Liver (tissue), 10 donors: ENCODE measurements at places on chromosomes 2 and 18. TPM values are rescaled to one million over a fixed set of nuclear protein-coding genes. Genes with fewer than 3 reads are reported as not detected.

DNA sequence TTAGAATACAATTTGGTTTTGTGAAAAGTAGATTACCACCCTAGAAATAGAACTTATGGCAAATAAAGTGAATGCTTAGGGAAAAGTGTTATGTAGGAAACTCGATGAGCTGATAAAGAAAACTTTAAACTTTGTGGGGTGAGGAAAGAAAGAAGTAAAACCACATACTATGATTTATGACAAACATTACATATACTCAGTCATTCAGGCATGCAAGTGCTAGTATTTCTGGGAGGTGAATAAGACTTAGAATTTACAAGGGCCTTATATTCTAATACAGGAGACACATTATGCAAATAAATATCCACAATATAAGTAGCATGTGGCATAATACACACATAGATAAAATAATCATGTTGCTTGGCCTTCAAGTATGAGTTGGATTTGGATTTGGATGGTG, 618.1 kb downstream of the XIRP2 start:
- no peak overlapping the region for H3K27ac ChIP-seq
- no peaks in the 10 kb centered on the region for H3K36me3 ChIP-seq
- no peaks in the 10 kb centered on the region for H3K4me1 ChIP-seq
- no peak for DNase-seq
- H3K27me3 ChIP-seq: no peaks in the 10 kb centered on the region
- H3K4me3 ChIP-seq: no peak overlapping the region

DNA sequence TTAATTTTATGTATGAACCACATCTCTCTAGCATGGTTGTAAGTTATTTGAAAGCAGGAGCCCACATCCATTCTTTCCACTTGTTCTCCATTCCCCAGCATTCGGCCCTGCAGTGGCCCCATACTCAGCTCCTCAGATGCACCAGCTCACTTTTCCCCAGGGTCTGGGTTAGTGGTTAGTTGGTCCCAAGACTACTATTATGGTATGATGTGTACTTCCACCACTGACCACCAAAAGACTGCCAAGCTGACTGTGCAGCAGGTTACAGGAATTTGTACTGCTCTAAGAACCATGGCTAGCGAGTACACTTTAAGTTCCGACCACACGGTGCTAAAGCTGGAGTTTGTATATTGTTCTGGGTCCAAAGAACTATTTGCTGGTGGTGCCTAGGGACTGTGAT, 413.6 kb upstream of the TCF4 start:
- H3K27me3 ChIP-seq: no peaks in the 10 kb centered on the region
- H3K27ac ChIP-seq: no peak overlapping the region
- H3K4me1 ChIP-seq: no peaks in the 10 kb centered on the region

The APLF gene
- total RNA-seq: 3.8 TPM

The TBR1 gene
- not detected for total RNA-seq

The DLGAP1 gene
- total RNA-seq: 0.17 TPM

GRCh38 chr2:118049816-118050140, 35.9 kb upstream of the CCDC93 start:
- H3K27ac ChIP-seq: no peak overlapping the region
- no peak for DNase-seq
- H3K27me3 ChIP-seq: no peaks in the 10 kb centered on the region
- H3K4me3 ChIP-seq: no peak overlapping the region
- no peaks in the 10 kb centered on the region for H3K4me1 ChIP-seq

The PARD6G gene
- total RNA-seq: 2.2 TPM

The SULT1C4 gene
- total RNA-seq: 1.6 TPM

GRCh38 chr2:230160112-230160660, 59.6 kb downstream of the SP110 start:
- no peaks in the 10 kb centered on the region for H3K27me3 ChIP-seq
- no peak overlapping the region for H3K27ac ChIP-seq
- no peaks in the 10 kb centered on the region for H3K4me1 ChIP-seq
- DNase-seq: peak; percentile 50

The STEAP3 gene
- 153 TPM for total RNA-seq

GRCh38 chr2:191693166-191693565, 15.2 kb downstream of the NABP1 start:
- H3K27ac ChIP-seq: no peak overlapping the region
- H3K36me3 ChIP-seq: no peaks in the 10 kb centered on the region
- peaks cover 1% of the 10 kb centered on the region for H3K4me1 ChIP-seq

DNA sequence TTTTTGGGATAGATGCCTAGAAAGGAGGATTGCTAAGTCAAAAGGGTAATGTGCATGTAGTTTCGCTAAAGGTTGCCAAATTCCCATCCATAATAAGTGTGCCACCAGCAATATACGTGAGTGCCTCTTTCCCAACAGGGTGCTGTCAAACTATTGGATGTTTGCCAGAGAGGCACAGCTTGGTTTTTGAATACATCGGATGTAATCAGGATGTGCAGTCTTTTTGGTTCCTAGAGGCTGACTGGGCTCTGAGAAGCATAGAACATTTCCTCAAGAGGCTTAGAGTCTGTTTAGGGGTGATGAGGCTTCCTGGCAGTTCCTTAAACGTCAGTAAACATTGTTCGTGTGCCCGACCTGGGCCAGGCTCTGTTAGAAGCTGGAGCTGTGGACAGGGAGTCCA, 28.0 kb downstream of the AGAP1 start:
- no peaks in the 10 kb centered on the region for H3K36me3 ChIP-seq
- H3K4me1 ChIP-seq: no peaks in the 10 kb centered on the region
- DNase-seq: no peak

DNA sequence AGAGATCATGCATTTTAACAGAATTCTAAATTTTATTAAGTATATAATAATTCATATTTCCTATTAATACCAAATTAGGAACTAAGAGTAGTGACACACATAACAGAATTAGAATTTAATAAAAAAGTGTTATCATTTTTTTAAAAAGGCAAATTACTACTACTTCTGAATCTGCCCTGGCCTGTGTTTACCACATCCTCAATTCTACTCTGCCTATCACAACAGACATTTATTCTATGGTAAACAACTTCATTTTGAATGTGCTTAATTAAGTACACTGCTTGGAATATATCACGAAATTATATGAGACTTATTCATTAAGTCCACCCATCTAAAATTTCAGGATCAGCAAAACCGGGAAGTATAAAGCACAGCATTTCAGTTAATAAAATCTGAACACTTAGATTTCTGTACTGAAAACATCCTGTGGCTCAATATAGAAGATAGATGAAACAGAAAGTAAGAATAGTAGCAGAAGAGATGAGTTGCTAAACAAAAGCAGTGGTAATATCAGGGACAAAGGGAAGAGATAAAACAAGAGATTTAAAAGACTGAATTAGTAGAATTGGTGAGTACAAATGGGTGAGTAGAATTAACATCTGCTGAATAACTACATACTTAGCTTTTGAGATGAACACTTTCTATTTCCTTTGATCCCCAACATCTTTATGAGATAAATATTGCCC, 3.7 kb downstream of the SMC6 start:
- peaks cover 5% of the 10 kb centered on the region for H3K4me1 ChIP-seq
- H3K27ac ChIP-seq: peak overlapping the region; percentile 3
- no peak overlapping the region for H3K4me3 ChIP-seq
- DNase-seq: no peak
- H3K36me3 ChIP-seq: no peaks in the 10 kb centered on the region
- H3K27me3 ChIP-seq: no peaks in the 10 kb centered on the region

GRCh38 chr2:100835006-100835659, 15.2 kb downstream of the NPAS2 start:
- no peaks in the 10 kb centered on the region for H3K36me3 ChIP-seq
- peaks cover 29% of the 10 kb centered on the region for H3K4me1 ChIP-seq
- H3K4me3 ChIP-seq: no peak overlapping the region
- H3K27me3 ChIP-seq: no peaks in the 10 kb centered on the region

DNA sequence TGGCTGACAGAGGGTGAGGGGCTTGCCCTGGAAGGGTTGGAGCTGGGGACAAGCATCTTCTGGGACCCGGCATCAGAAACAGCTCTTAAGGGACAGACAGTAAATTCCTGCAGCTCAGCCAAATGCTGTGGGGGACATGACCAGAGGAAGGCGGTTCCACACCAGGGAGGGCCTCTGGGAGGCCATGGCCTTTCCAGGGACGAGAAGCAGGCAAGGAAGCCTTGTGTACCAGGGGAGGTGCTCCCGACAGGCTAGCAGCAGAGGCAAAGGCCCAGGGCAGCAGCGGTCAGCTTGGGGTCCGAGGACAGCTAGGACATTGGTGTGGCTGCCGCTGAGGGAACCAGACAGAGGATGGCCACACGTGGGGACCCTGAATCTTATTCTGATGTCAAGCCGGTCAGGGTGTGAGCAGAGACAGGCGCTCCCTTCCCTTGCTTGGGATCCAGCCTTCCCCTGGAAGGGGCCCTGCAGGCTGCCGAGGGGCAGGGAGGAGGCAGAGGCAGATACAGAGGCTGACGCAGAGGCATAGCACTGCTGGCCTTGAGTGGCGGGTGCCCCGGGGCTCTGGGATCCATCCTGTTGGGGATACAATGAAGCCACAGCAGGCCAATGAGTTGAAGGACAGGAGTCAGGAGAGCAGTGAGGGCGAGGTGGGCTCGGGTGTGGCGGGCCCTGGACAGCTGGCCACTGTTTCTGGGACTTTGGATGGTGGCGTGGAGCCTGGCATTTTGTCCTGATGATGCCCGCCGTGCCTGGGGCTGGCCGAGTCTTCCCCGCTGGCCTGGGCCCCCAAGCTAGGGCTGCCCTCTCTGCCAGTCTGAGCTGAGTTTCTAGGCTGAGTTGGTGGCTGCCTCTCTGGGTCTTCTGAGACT, 64.1 kb upstream of the GPC1 start:
- no peaks in the 10 kb centered on the region for H3K36me3 ChIP-seq
- no peak overlapping the region for H3K27ac ChIP-seq
- no peaks in the 10 kb centered on the region for H3K27me3 ChIP-seq
- peaks cover 16% of the 10 kb centered on the region for H3K4me1 ChIP-seq
- H3K4me3 ChIP-seq: no peak overlapping the region

- no peaks in the 10 kb centered on the region for H3K27me3 ChIP-seq
- DNase-seq: no peak
- H3K4me1 ChIP-seq: no peaks in the 10 kb centered on the region
- no peak overlapping the region for H3K27ac ChIP-seq
- H3K36me3 ChIP-seq: no peaks in the 10 kb centered on the region
Measured at GRCh38 chr18:68734308-68734707, 19.4 kb upstream of the TMX3 start.

- H3K4me3 ChIP-seq: no peak overlapping the region
- DNase-seq: peak; percentile 6
- no peaks in the 10 kb centered on the region for H3K4me1 ChIP-seq
Measured at GRCh38 chr2:45984896-45985473, 312.2 kb upstream of the EPAS1 start.

GRCh38 chr2:42032224-42032620, 15.6 kb upstream of the PKDCC start:
- H3K4me1 ChIP-seq: peaks cover 3% of the 10 kb centered on the region
- H3K4me3 ChIP-seq: no peak overlapping the region
- DNase-seq: no peak
- no peaks in the 10 kb centered on the region for H3K27me3 ChIP-seq

DNA sequence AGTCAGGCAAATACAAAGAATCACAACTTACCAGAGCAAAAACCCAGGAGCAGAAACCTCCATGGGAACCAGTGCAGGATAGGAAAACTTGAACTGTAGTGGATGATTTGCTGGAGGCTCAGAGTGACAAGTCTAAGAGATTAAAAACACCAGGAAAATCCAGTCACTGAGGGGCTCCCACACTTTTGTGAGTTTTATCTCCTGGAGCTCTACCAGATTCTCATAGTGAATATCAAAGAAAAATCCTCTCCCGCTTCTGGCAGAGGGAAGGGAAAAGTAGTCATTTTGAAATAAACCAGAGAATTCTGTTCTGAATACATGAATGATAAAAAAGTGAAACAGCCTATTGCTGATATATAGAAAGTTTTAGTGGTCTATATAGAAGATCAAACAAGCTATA, 23.1 kb downstream of the NABP1 start:
- no peak overlapping the region for H3K4me3 ChIP-seq
- H3K27me3 ChIP-seq: no peaks in the 10 kb centered on the region
- no peak overlapping the region for H3K27ac ChIP-seq
- H3K36me3 ChIP-seq: no peaks in the 10 kb centered on the region
- no peak for DNase-seq

The IL1A gene
- total RNA-seq: not detected

The MSH2 gene
- total RNA-seq: 4.7 TPM

DNA sequence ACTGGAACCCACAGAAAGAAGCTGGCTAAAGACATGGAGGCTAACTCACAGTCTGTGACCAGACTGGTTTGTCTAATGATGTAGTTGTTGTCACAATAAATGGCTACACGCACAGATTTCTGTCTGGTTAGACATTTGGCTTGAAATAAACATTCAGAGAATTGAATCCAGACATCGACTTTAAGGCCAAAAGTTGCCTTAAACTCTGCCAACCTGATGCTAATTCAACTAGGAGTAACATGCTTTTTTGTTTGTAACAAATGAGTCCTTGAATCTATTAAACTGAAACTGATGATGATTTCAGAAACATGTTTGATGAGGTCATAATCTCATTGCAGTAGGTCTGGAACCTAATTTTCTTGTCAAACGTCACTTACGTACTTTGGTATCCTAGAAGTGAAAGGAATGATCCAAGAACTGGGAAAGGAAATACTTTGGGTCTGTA, 123.8 kb downstream of the ERBB4 start:
- no peak overlapping the region for H3K4me3 ChIP-seq
- no peaks in the 10 kb centered on the region for H3K36me3 ChIP-seq
- DNase-seq: no peak
- H3K27ac ChIP-seq: no peak overlapping the region
- H3K4me1 ChIP-seq: no peaks in the 10 kb centered on the region

The SETBP1 gene
- total RNA-seq: 2.5 TPM

DNA sequence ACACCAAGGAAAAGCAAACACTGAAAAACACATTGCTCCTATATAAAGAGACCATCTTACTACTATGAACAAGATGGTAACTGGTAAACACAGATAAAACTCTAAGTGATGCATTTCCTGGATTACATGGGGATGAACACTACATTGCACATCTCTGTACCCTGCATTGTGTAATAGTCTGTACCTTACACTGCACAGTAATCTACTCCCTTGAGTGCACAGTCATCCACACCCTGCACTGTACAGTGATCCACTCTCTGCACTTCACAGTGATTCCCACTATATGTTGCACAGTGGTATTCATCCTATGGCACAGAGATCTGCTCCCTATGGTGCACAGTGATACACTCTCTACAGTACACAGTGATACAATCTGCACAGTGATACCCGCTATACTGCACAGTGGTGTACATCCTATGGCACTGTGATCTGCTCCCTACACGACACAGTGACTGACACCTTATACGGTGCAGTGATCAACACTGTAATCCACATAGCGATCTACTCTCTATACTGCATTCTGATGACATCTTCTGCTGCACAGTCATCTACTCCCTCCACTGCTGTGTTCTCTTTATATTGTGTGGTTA, 462.2 kb upstream of the RGPD4 start:
- DNase-seq: no peak
- H3K27me3 ChIP-seq: no peaks in the 10 kb centered on the region
- H3K4me3 ChIP-seq: no peak overlapping the region
- no peaks in the 10 kb centered on the region for H3K4me1 ChIP-seq
- H3K36me3 ChIP-seq: no peaks in the 10 kb centered on the region

DNA sequence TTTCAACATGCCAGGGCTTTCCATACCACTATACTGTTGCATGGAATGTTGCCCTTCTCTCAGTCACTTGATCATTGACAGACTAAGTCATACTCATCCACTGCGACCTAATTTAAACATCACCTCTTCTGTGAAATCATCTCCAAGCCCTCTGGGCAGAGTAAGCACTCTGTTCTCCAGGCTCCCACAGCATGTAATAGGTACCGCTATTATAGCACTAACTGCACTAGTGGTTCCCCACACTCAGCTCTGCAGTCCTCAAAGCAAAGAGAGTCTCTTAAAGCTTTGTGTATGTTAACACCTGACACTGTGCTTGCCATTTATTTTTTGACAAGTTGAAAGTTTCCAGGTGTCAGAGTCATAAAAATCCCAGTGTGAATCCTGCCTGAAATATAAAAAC, 947.2 kb downstream of the ERBB4 start:
- DNase-seq: no peak
- no peak overlapping the region for H3K4me3 ChIP-seq
- H3K27me3 ChIP-seq: no peaks in the 10 kb centered on the region
- H3K27ac ChIP-seq: no peak overlapping the region
- H3K4me1 ChIP-seq: no peaks in the 10 kb centered on the region
